ENCODE measurements at places on chromosomes 6 and 20. TPM values are rescaled to one million over a fixed set of nuclear protein-coding genes. Genes with fewer than 3 reads are reported as not detected.

The MAP7 gene
- 4.6 TPM for total RNA-seq

The ADAT2 gene
- 8.9 TPM for total RNA-seq

The LYRM4 gene
- total RNA-seq = 26.3 TPM

The TP53TG5 gene
- total RNA-seq = not detected

The C6orf52 gene
- total RNA-seq = not detected

The DNMT3B gene
- total RNA-seq = 2.0 TPM

The DAAM2 gene
- total RNA-seq = 51.2 TPM

The ALDH8A1 gene
- total RNA-seq = 1.5 TPM

The NXT1 gene
- 95.0 TPM for total RNA-seq

GRCh38 chr20:1842281-1842680, 52.9 kb upstream of the SIRPA start:
- DNase-seq = no peak

- no peak for DNase-seq
Observed at GRCh38 chr20:23272176-23273029, 78.2 kb upstream of the NXT1 start.

GRCh38 chr6:140956571-140957369, 1176.0 kb upstream of the GJE1 start:
- no peak for DNase-seq

- no peak for DNase-seq
Observed at GRCh38 chr6:27684264-27685211, 211.6 kb upstream of the ZNF184 start.

GRCh38 chr20:43710370-43711044, 16.3 kb downstream of the GTSF1L start:
- no peak for DNase-seq

GRCh38 chr6:10838794-10839333, 525 bp upstream of the MAK start:
- DNase-seq = no peak

GRCh38 chr6:158037771-158038170, 56.1 kb downstream of the SYNJ2 start:
- DNase-seq = no peak

GRCh38 chr6:782141-782540, 89.2 kb upstream of the EXOC2 start:
- no peak for DNase-seq

DNA sequence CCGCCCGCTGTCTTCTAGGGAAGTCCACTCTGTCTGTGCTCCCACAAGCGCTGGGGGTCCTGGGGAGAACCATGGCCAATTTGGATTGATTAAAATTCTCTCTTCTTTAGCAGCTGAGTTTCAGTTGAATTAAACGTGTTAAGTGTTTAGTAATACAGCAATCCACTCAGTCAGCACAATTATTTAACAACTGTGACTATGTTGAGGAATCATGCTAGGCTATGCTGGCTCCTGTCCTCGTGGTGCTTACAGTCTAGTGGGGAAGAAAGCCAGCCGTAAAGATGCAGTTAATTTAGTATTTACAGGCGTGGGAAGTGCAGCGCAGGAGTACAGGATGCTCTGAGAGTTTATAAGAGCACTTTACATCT, 88.9 kb upstream of the FOXP4 start:
- no peak for DNase-seq

DNA sequence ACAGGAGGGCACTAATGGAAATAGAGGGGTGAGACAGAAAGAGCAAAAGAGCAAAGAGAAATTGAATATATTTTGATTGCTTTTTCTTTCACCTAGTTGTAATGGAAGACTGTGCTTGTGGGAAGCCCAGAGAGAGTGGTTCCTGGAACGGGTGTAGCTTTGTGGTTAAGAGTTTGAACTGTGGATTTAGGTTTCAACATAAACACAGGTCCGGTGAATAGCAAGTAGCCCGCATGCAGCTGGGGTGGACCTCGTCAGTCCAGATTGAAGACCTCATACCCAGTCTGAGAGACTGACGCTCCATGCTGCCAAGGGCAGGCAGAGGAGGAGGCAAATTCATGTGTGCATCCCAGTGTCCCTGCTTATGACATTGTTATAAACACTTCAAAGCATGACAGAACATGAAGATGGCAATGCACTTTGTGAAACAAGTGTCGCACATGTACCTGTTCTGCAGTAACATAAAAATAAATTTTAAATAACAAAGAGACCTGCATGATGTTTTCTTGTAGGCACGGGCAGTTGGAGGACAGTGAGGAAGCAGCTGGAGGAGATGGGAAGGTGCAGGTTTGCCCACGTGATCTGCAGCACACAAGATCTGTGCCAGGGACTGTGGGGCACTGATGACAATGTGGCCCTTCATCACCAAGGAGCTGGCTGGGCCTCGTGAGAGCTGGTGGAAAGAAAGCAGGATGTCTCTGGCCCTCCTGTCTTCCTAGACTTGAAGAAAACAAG, 220.5 kb upstream of the SSTR4 start:
- no peak for DNase-seq

- DNase-seq = no peak
Observed at GRCh38 chr20:20299904-20300303, 68.0 kb upstream of the INSM1 start.

GRCh38 chr20:25408170-25408547, 686 bp downstream of the GINS1 start:
- no peak for DNase-seq
